ENCODE measurements at places on chromosomes 7 and 10.
A peak's percentile ranks its signal among the peaks of the same experiment; 100 is the strongest.

DNA sequence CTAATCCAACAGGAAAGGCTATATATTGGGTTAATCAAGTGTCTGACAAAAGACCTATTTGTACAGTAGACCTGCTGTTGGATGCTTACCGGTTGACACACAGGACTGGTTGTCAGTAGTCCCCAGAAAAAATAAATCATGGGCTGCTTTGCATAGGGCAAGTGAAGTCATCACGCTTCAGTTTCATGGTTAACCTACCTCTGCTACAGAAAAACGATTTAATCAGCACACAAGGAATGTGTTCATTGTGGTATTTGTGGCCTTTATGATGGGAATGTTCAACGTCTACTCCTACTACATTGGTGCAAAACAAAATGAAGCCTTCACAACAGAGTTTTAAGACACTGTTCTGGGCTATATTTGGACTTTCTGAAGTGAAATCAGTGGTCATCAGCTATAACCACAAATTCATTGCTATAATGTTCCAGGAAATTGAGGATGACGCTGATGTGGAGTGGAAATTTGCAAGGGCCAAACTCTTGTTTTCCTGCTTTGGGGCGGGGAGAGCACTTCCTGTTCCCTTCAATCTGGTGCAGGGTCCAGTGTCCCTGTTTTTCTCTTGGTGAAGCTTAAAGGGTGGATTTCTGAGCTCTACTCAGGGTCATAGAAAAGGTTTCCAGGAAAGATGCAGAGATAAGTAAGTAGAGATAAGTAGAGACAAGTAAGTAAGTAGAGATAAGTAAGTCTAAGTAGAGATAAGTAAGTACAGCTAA, 39.3 kb upstream of the GGCT start:
- DNase-seq = no peak

GRCh38 chr10:59523851-59524250, 161.5 kb upstream of the FAM13C start:
- no peak for DNase-seq

GRCh38 chr7:68604541-68604940, 993.7 kb upstream of the AUTS2 start:
- no peak for DNase-seq

GRCh38 chr7:117654780-117655179, 175.0 kb downstream of the CFTR start:
- no peak for DNase-seq

- DNase-seq = peak; percentile 12
Measured at GRCh38 chr10:29736366-29737073, 101.7 kb upstream of the SVIL start.

DNA sequence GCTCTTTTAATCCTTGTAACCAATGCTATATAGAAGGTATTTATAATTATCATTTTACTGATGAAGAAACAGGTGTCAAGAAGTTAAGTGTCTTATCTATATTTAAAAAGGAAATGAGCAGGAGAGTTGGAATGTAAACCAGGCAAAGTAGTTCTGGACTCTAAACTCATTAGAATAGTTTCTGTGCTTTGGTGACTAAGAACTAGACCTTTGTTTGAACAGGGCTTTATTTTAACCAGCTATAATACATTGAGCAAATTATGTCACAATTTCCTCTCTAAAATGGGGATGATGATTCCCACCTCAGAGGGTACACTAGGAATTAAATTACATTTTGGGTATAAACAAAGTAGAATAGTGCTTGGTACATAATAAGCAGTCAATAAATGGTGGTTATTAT, 236.0 kb downstream of the MAGI2 start:
- no peak for DNase-seq

- no peak for DNase-seq
Measured at GRCh38 chr10:14703631-14704001, 71.1 kb downstream of the FAM107B start.

DNA sequence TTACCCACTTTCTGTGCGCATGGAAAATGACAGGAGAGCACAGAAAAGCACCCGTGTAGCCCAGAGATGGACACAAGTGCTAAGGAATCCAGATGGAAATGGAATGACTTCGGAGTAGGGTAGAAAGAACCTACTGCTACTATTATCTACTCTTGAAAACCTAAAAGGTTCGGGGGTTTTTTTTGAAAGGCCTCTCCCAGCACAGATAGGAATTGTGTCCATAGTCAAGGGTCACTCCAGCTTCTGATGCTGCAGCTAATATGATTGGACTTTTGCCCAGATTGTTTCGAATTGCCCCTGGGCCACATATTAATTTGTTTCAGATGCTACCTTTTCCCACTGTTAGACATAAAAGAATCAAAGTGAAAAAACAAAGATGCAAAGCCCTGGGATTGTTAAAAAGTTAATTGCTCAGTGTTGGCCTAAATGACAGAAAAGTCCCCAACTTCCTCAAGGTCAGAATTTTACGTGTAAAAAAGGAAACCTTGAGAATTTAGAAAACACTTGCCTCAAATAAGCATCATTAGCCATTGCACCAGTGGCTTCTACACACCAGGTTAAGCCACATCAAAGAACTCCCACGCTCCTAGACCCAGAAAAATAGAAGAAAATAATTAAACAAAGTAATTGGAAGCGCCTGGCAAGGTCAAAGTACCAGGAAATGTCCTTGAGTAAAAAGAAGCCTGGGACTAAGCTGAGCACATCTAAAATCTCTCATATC, 40.8 kb upstream of the INSIG1 start:
- DNase-seq = no peak

GRCh38 chr7:95811846-95812445, 39.6 kb downstream of the DYNC1I1 start:
- no peak for DNase-seq

DNA sequence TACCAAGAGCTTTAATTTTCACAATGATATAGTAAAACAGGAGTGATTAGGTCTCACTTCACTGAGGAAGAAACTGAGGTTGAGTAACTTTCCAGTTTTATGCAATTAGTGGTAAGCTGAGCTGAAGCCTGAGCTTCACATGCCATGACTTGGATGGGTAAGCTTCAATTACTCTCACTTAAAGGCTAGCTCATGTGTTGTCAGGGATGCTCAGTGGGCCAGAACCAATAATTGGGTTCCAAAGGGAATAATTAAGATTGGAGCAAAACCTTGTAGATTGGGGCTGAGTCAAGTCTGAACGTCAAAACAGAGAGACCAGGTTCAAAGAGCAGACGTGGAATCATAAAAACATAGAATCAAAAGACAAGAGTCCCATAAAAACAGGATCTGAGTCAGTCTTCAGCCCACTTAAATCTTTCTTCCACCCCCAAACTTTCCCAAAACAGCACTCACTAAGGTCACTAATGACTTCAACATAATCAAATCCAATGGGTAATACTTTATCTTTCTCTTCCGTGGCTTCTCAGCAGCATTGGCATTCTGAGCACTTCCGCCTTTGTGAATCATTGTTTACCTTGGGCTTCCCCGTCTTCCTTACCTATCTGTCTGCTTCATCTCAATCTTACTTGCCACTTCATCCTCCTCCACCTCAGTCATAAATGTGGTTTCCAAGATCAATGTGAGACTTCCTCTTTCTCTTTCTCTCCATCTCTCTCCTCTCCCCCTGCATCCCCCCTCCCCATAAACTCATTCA, 23.0 kb upstream of the EGFR start:
- no peak for DNase-seq

- no peak for DNase-seq
Measured at GRCh38 chr7:124688991-124689390, 76.6 kb downstream of the GPR37 start.

DNA sequence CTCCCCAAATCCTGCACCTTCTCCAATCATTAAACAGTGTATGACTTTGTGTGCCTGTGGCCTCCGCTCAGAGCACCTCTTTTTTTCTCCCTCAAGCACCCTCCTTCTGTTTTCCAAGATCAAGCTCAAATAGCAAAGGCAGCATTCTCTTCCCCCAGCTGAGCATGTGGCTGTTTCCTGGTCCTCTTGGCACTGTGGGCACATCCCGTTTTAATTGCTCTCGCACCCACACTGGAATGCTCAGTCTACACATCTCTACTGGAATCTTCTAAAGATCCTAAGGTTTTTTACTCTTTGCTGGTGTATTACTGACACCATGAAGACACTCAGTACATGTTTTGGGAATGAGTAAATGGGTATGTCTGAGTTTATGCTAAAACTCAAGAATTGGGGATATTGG, 107.4 kb downstream of the WDFY4 start:
- DNase-seq = no peak

GRCh38 chr7:84188786-84189405, 5.7 kb downstream of the SEMA3A start:
- no peak for DNase-seq

DNA sequence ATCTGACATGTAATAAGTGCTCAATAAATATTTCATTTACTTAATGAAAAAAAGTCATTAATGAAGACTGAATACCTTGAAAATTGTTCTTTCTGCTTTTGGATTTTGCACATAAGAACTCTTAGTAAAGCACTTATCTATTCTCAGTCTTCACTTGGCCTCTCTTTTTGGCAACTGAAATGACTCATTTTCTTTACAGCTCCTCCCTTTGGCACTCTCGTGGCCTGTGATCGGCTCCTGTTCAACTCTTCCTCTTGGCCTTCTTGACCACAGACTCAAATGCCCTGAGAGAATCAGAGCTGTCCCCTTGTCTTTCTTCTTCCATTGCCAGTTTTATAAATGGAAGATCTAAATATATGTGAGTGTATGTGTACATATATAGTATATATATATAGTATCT, 54.2 kb downstream of the FOXP2 start:
- no peak for DNase-seq

DNA sequence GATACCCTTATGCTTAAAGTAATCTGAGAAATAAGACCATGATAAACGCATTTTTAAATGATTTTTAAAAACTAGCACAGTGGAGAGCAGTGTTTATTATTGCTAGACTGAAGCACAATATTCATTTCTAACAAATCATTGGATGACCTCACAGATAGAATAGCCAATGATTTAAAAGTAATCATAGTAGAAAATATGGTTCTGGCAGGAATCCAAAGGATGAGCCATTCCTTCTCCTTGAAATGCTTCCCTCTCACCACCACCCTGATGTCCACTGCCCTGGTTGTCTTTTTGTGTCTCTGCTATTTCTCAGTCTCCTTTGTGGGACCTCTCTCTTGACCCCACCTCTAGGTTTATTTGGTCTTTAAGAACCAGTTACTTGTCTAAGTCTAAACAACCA, 64.9 kb downstream of the PRKG1 start:
- DNase-seq = no peak

- no peak for DNase-seq
Measured at GRCh38 chr7:44213206-44213876, 12.6 kb downstream of the YKT6 start.

- DNase-seq = no peak
Measured at GRCh38 chr10:71727105-71727737, 7.6 kb upstream of the C10orf105 start.

- no peak for DNase-seq
Measured at GRCh38 chr7:113756250-113756649, 162.6 kb downstream of the PPP1R3A start.

GRCh38 chr7:91411060-91411459, 146.8 kb downstream of the FZD1 start:
- DNase-seq = no peak

DNA sequence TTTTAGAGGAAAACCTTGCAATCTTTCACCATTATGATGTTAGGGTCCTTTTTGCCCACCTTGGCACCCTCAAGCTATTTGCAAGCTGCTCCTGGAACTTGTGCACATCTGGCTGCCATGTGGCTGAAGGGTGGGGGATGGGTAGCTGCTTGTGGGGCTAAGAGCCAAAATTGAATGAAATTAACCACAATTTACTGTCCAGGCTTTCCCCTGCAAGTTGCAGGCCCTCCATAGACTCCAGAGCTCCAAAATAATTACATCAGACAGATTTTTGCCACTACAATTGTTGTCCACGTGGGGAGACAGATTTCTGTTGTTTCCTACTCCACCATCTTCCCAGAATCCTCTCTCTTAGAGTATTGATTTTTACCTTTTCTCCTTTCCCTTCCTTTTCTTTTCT, 19.1 kb downstream of the PI4K2A start:
- DNase-seq = no peak
